ENCODE measurements at places on chromosomes 4 and X. TPM values are rescaled to one million over a fixed set of nuclear protein-coding genes. Genes with fewer than 3 reads are reported as not detected.

Gene SSX4
- total RNA-seq = not detected

Gene TBC1D8B
- total RNA-seq = 20.2 TPM

Gene USP17L30
- not detected for total RNA-seq

Gene DCX
- not detected for total RNA-seq

Gene FRG2
- not detected for total RNA-seq

Gene SAGE1
- total RNA-seq = not detected

Gene CT45A2
- total RNA-seq = not detected

Gene ARR3
- total RNA-seq = not detected

Gene FDCSP
- not detected for total RNA-seq

Gene POU4F2
- 0.06 TPM for total RNA-seq

Gene NPY5R
- 0.26 TPM for total RNA-seq

DNA sequence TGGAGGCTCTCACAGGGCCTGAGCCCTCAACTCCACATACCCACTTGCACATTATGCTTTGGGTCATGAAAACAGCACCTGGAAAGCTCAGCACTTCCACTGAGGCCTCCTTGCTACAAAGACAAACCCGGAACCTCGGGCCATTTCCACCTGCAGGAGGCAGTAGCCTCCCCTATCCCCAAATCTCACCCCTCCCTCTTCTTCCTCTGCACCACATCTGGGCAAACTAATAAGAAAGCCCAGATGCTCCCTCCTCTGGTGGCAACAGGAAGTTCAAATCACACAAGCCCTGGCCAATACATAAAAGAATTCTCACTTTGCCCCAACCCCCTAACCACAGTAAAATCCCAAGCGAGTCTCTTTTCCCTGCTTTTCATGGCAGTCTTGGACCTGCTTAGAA lies 136.4 kb downstream of the MAPK10 start:
- DNase-seq = no peak

DNA sequence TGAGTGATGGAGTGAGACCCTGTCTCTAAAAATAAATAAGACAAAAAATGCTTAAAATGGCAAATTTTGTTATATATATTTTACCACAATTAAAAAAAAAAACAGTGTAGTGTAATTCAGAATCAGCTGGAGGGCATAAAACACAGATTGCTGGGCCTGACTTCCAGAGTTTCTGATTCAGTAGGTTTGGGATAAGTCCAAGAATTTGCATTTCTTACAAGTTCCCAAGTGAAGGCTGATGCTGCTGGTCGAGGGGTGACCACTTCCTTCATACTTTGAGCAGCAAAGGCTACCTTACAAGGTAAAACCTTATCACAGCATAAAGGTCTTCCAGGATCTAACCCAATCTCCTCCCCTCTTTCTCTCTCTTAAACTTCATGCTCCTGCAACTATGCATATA lies 40.7 kb downstream of the KLHL8 start:
- no peak for DNase-seq

DNA sequence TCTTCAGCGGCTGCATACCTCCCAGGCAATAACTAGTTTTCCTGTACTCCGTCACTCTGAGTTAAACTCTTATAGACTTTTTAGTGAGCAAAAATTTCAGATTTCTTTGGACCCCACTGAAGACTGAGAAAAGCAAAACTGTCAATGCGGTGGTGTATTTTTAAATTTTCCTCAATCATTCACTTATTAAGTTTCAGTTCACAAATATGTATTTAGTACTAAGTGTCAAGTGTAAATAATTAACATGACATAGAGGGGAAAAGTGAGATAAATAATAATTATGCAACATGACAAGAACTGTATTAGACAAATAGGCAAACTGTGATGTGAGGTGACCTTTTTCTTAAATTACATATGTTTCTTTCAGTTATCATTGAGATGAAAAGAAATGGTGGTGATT lies 124.4 kb downstream of the NAF1 start:
- no peak for DNase-seq

DNA sequence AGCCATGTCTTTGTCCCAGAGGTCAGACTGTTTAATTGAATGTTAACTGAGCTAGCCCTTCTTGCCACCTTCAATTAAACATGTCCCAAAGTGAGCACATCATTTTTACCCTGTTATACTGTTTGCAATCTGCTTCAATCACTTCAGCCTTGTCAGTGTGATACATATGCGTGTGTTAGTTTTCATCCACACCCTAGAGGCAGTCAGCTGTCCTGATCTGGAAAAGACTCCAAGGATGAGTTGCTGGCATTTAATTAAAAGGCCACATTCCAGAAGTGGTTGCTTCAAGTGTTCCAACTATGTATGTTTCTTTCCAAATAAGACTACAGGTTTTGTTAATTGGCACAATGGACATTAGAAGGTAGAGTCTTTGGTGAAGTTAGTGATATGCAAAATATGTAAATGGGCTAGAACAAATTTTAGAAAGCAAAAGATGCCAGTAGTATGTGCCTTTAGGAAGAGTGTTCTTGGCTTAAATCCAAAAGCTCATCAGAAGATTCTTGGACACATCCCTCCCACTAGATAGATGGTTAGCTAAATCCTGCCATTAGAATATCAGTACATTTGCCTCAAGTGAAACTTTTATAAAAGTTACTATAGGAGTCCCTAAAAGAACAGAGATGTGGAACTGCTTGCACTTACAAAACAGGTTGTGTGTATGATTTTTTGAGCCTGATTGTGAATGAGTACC lies 79.5 kb upstream of the SLIT2 start:
- no peak for DNase-seq

GRCh38 chr4:88043001-88043400 lies 35.6 kb downstream of the PKD2 start:
- no peak for DNase-seq

DNA sequence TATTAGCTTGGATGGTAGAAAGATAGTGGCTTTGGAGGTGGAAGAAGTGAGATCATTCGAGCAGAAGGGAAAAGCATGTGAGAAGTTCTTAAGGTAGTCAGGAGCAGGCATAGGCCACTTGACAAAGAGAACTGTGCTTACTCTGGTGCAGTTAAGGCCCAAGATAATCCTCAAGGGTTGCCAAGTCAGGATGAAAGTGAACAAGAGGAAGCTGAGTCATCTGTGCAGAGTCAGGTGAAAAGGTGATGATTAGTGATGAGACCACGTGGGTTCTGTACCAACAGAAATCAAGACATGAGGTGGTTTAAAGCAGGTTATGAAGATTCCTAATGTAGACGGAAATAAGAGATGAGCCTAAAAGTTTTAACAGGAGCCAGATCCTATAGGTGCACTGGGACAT lies 369.8 kb downstream of the DTHD1 start:
- no peak for DNase-seq

- DNase-seq = no peak
Measured at GRCh38 chrX:19560611-19561010, 45.3 kb upstream of the MAP3K15 start.

GRCh38 chr4:16695896-16696295 lies 202.5 kb downstream of the LDB2 start:
- DNase-seq = no peak

DNA sequence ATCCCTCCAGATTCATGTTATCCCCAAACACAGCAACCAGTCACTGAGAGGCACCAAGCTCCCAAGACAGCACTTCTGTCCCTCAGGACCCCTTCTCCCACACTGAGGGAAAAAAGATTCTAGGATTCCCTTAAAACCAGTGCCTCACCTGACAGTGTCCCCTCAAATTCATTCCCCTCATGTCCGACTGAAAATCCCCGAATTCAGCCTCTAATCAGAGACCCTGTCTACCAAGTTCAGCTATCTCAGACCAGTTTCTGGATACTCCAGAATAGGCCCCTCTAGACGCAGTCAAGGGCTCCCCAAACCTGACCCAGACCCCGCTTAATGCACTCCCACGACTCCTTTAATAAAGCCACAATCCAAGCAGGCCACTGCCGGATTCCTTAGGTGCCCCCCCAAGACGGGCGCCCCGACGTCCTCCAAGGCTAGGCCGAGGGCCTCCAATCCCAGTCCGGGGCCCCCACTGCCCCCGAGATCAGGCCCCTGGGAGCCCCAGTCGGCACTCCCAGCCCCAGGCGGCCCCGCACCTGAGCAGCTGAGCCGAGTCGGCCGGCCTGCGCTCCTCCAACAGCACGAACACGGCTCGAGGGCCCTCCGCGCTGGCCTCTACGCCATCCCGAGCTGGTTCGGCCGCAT lies 457 bp downstream of the TFE3 start:
- peak; percentile 32 for DNase-seq

- no peak for DNase-seq
Measured at GRCh38 chr4:16224264-16225166, 1.8 kb downstream of the TAPT1 start.

GRCh38 chr4:15250021-15250441 lies 177.8 kb upstream of the C1QTNF7 start:
- peak; percentile 47 for DNase-seq

GRCh38 chr4:151013491-151013890 lies 1.6 kb downstream of the LRBA start:
- no peak for DNase-seq

DNA sequence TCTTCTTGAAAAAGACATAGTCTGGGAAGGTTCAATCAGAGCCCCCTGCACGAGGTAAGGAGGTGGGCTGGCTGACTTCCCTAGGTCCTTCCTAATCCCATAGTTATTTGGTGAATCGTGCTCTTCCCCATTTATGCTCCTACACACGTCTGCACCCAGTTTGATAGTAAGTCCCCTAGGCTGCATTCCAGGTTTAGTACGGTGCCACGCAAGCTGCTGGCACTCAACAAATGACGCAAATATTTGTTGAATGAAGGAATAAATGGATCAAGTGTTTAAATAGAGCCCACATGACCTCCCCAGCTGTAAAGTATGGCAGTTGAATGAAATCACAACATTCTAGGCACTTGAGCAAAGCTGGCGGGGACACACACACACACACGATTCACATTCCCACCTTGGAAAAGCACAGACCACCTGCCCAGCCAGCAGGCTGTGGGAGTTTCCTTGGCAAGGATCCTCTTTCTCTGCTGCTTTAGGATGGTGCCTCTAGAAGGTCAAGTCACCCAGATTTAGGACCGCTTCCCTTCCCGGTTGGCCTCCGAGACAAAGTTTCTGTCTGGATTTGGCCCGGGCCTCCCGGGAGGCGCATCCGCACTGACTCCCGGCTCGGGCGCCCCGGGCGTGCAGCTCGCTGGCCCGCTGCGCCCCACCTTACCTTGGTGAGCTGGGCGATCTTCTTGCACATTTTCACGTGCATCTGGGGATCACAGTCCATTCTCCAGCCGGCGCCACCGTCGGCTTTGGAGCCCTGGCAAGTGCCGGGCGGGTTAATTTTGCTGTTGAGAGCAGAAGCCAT lies 721 bp downstream of the FAM184B start:
- DNase-seq = peak; percentile 60

GRCh38 chr4:188934320-188934962 lies 795.2 kb downstream of the TRIML1 start:
- no peak for DNase-seq

GRCh38 chr4:124640022-124640730 lies 72.4 kb downstream of the ANKRD50 start:
- DNase-seq = no peak

- no peak for DNase-seq
Measured at GRCh38 chr4:100113732-100114131, 76.5 kb downstream of the DDIT4L start.

GRCh38 chrX:70043685-70044084 lies 6.1 kb downstream of the AWAT2 start:
- DNase-seq = no peak

DNA sequence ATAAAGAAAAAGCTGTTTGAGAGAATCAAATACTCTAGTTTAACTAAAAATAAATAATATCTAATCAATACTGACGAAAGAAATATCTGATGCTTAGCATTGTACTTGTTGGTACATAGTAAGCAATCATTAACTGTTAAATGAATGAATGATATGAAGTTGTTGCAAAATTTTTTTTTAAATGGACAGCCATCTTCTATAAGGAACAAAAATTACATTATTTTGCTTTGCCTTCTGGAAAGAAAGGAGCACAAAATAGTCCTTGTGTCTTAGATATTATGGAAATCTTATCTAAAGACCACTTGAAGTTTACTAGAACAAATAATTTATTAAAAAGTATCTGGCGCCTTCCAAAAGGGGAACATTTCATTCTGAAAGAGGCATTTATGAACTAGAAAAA lies 4.5 kb downstream of the NFKB1 start:
- DNase-seq = no peak

DNA sequence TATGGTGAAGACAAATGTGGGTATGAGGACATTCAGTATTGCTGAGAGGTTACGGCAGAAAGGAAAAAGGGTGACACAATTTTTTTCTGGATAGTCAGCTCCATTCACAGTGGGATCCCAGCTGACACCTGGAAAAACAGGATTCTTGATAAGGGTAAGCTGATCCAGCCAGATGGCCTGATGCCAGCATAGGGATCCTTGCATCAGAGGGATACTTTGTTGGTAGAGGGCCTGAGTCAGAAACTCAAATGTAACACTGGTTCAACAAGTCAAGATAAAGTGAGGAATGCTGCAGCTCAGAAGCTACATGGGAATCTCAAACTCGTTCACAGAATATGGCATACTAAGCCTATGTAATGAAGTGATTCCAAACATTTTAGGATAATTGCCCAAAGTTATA lies 726.7 kb downstream of the C4orf33 start:
- peak; percentile 27 for DNase-seq

GRCh38 chr4:86300516-86300915 lies 59.3 kb downstream of the MAPK10 start:
- DNase-seq = no peak

DNA sequence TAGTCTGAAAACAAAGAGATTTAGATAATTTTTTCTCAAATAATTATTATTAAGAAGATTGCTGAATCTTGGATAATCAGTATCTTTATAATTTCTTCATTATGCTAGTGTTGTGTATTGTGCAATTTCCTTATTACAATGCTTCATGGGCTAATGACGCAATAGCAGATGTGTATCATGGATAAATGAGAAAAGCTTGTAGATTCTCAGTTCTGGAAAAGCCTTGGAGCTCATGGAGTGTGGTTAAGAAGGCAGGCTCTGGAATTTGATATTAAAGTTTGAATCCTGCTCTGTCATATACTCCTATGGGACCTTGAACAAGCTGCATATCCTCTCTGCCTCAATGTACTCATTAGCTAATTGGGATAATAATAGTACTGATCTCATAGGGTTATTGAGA lies 18.9 kb upstream of the CXCL8 start:
- no peak for DNase-seq

DNA sequence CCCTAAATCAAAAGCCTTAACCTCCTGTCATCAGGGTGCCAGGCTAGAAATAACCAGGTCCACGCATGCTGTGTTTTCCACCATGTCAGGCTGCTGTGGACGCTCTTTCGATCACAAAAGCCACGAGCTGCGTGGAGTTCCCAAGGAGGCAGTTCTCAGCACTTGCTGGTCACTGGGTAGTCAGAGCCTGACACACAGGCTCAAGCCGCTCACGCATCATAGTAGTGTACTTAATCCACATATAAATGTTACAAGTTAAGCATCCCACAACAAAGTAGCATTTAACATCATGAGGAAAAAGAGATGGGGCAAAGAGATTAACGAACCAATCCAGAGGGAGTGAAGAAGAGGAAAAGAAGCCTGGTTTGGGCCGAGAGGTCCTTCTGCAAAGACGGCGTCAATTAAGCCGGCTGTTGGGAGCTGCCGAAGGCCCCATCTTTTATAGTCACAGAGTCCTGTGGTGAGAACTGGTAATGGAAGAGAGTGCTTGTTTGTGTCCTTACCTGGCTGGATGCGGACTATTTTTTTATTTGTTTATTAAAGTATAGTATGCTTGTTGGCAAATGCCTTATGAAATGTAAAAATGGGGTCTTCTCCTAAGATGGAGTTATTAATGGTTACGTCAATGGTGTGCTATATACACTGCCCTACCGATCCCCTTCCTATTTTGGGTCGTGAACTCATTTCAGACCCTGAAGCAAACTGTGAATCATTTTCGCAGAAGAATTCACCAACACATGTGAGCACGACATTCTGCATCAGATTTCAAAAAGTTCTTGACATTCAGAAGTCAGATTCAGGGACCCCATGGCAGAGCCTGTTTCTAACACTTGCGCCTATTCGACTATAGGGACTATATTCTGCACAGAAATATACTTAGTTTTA lies 675 bp downstream of the PRIMPOL start:
- DNase-seq = no peak
